ENCODE measurements at places on chromosomes 3 and 15. TPM values are rescaled to one million over a fixed set of nuclear protein-coding genes. Genes with fewer than 3 reads are reported as not detected.

Gene MUC20
- 3.5 TPM for total RNA-seq

Gene ARL6
- total RNA-seq: 4.7 TPM

Gene FOXB1
- total RNA-seq: not detected

Gene GOLGA8J
- not detected for total RNA-seq

Gene GOLGA6B
- total RNA-seq: not detected

Gene COL6A5
- total RNA-seq: not detected
